Posterior cingulate gyrus (tissue), 11 donors: ENCODE measurements at places on chromosomes 11 and 22.

- DNase-seq: no peak
Measured at GRCh38 chr22:40975366-40975765, 24.2 kb downstream of the RBX1 start.

DNA sequence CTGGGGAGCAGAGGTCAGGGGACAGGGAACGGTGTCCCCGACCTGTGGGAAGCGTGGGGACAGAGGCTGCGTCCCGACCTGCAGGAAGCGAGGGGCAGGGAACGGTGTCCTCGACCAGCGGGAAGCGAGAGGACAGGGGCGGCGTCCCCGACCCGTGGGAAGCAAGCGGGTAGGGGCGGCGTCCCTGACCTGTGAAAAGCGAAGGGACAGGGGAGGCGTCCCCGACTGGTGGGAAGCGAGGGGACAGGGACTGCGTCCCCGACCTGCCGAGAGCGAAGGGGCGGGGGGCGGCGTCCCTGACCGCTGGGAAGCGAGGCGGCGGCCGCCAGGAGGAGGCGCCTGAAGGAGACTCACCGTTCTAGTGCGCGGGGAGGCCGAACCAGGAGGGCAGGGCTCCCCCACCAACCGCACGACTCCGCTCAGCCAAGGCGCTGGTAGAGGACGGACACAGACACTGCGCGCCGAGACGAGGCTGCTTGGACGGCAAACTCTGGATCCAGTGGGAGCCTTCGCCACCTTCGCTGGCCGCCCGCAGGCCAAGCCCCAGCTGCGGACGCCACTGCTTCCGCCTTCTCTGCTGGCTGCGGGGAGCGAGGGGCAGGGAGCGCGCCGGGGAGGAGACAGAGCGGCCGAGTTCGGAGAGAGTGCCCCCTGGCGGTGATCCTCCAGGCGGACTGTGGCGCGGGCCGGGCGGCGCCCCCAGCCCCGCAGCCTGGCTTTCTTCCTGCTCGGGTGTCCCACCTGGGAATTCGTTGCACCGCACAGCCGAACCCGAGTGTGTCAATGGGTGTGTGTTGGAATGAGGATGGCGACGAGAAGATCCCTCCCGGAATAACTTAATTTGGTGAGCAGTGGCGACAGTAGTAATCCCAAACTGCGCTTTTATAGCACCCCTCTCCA lies at the start of gene TRAF6:
Gene TRAF6, minus strand, starts transcription at position 579 of the 900 bp plus-strand sequence. CDS start 8,757 bp downstream, outside the sequence.
- peak; percentile 86 for DNase-seq

GRCh38 chr22:46437671-46438440 lies 99.6 kb downstream of the CELSR1 start:
- DNase-seq: peak; percentile 57

- DNase-seq: no peak
Measured at GRCh38 chr11:34052608-34053160, 1.2 kb downstream of the CAPRIN1 start.

GRCh38 chr22:50731811-50732624 lies 6.0 kb upstream of the ACR start:
- peak; percentile 67 for DNase-seq

- no peak for DNase-seq
Measured at GRCh38 chr22:45491841-45492240, 10.8 kb upstream of the FBLN1 start.

- DNase-seq: no peak
Measured at GRCh38 chr11:205221-206001, 1.8 kb downstream of the BET1L start.

GRCh38 chr11:70542406-70542805 lies 144.1 kb downstream of the CTTN start:
- DNase-seq: peak; percentile 26
